ENCODE measurements at places on chromosomes 1 and 21.

DNA sequence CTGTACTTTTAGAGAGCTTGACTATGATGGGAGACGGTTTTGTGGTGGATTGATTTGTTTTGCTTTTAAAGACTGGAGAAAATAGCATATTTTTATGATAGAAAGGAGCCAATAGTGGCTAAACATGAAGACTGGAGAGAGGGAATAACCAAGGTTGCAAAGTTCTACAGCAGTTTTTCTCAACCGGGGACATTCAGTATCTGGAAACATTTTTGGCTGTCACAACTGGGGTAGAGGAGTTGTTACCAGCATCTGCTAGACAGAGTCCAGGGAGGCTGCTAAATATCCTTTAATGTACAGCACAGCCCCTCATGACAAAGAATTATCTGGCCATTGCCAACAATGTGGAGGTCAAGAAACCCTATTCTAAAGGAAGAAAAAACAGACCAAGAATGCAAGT, 38.4 kb upstream of the RAP1A start:
- DNase-seq = no peak

- DNase-seq = no peak
Observed at GRCh38 chr1:173798078-173798477, 26.4 kb upstream of the DARS2 start.

DNA sequence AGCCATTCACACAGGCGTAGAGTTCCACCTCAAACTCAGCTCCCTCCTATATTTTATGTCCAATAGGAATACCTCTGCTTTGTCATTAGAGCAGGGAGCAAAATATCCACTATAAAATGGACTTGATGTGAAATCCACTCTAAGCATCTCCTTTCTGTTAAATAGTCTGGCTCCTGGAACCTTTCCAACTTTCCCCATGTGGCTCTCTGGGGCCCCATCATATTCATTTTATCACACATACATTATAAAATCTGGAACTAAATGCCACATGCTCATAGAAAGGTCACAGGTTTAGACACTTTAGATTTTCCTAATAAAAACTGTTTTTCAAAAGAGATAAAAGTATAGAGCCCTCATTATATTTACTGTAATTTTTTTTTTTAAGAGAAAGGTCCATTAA, 82.1 kb downstream of the PTPN14 start:
- DNase-seq = no peak

DNA sequence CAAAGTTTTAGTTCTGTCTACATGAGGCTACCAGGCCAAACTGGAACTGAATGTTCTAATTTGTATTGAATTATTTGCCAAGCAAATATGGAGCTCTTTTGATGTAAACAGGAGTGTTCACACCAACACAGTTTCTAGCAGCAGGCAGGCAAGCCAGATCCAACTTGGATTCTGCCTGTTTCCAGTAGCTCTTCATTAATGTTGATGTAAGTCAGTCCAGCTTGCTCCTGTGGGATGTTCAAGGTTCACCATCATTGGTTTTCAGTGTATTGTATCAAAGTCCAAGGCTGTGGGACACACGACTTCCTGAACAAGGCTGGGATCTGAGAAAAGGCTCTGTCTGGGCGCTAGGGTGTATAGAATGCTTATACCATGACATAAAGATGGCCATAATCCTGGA, 68.1 kb downstream of the PAPPA2 start:
- DNase-seq = no peak

DNA sequence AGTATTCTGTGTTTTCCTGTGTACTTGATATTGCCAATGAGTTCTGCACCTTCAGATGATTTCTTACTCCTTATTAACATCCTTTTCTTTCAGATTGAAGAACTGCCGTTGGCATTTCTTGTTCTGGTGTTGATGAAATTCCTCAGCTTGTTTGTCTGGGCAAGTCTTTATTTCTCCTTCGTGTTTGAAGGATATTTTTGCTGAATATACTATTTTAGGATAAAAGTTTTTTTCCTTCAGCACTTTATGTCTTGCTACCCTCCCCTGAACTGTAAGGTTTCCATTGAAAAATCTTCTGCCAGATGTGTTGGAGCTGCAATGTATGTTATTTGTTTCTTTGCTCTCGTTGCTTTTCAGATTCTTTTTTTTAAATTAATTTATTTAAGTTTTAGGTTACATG, 265.9 kb downstream of the HHAT start:
- DNase-seq = no peak

DNA sequence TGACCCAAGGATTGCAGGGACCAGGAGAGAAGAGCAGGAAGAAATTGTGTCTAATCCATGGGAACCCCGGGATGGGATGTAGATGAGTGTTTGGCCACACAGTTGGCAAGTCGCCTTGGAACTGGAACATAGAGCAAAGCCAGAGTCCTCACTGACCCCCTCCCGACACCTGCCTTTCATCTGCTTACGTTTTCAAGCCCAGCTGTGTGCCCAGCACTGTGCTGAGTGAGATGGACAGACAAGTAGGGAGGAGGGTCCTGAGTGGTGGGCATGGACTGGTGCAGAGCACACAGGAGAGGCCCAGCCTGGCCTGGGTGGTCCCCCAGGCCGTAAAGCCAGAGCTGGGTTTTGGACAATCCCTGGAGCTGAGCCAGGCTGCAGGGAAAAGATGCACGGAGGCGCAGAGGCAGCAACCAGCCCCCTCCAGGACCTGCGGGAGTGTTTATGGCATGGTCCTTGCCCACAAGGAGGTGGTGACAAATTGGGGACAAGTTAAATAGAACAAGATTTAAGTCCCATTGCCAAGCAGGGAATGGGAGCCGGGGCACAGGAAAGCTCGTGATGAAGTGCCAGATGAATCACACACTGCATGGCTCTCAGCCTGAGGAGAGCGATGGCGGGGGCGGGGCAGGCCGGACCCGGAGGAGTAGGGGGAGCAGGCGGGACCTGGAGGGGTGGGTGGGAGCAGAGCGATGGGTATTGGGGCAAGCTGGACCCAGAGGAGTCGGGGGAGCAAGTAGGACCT, 157.8 kb upstream of the VAMP3 start:
- DNase-seq = no peak

DNA sequence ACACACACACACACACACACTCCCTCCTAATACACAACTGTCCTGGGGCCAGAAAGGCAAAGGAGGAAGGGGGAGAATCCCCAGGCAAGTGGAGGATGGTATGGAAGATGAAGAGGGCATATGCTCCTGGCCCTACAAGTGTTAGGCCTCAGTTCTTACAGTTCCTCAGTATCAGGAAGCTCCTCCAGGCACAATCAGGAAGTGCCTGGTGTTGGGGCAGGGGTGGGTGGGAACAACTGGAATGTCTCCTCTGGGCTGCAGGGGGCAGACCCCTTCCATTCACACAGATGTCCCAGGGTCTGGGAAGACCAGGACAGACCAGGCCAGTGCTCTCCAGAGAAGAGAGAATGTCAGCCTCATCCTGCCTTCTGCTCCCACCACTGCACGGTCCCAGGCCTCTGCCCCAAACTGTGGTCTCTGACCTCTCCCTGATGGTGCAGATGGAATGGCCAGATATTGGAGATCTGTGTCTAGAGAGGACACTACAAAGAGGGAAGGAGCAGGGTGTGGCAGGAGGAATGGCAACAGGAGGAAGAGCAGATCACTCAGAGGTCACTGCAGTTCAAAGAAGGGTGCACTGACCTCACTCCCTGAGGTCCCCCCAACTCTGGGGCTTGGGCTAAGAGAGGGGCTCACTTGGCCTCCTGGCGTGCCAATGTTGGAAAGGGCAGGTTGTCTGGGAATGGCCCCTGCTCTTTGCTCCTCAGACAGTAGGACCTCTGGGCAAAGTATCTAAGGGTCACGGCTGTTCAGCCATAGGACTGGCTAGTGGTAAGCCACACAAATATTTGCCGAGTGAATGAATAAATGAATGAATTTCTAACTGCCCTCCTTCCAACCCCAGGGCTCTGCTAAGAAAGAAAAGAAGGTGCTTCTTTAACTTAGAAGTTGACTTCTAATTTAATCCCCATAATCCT, 2.5 kb upstream of the DENND2D start:
- no peak for DNase-seq

DNA sequence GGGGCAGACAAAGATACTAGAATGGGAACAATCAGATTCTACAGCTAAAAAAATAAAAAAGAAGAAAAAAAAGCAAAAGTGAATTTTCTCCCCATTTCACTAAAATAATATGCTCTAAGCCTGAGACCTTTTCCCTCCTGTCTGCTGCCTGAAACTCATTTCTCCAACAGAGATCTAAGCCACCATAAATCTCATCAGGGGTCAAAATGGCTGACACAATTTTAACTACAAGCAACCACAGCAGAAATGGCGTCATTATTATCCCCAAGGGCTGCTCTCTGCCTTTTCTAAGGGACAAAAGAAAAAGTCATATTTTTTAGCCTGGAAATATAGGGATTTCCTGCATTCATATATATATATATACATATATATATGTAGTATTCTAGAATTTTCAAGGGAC, 183.7 kb upstream of the CAMK1G start:
- no peak for DNase-seq

DNA sequence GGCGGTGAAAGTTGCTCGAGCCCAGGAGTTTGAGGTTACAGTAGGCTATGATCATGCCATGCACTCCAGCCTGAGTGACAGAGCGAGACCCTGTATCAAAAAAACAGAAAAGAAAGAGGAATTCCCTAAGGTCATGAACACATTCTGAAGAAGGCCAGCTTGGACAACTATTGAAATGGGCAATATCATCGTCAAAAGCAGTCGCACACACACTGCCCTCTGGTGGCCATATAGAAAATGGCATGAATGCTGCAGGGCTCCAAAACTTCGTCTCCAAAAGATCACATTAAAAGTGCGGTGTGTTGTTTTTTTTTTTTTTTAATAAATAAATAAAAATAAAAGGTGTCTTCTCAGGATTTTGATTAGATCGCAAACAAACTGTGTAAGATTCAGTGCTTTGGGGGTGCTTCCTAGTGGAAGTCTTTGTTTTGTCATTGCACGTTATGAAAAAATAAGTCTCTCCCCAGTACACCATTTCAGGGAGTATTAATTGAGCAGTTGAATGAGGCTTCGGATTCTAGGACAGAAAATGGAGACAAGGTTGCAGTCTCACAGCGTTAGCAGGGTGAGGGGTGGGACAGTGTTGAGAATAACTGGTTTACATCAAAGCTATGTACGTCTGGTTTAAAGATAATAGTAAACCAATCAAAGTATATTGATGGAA, 87.5 kb upstream of the FMN2 start:
- DNase-seq = peak; percentile 55

GRCh38 chr1:154270833-154271232, 1.6 kb upstream of the HAX1 start:
- DNase-seq = no peak

DNA sequence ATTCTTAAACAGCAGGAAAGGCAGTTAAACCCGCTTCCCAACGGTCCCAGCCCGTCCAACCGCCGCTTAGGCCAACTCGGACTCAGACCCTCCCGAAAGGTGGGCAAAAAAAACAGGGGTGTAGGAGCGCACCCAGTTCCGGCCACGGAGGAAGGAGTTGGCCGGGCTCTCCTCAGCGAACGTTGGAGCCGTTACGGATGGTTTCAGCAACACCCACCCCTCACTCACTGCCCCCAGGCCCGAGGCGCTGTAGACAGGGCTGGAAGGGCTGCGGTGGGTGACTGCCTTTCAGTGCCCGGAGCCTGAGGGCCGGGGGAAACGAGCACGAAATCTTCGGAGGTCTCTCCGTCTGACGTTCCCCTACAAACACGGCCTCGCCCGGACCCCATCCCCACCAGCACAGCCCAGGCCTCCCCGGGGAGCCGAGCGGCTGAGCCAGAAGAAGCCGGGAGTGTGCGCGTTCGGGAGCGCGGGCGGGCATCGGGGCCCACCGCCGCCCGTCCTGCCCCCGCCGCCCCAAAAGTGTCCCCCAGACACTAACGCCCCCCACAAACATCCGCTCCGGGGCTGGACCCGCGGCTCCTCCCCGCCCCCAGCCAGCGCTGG, 1.3 kb downstream of the KDM5B start:
- DNase-seq = peak; percentile 44

DNA sequence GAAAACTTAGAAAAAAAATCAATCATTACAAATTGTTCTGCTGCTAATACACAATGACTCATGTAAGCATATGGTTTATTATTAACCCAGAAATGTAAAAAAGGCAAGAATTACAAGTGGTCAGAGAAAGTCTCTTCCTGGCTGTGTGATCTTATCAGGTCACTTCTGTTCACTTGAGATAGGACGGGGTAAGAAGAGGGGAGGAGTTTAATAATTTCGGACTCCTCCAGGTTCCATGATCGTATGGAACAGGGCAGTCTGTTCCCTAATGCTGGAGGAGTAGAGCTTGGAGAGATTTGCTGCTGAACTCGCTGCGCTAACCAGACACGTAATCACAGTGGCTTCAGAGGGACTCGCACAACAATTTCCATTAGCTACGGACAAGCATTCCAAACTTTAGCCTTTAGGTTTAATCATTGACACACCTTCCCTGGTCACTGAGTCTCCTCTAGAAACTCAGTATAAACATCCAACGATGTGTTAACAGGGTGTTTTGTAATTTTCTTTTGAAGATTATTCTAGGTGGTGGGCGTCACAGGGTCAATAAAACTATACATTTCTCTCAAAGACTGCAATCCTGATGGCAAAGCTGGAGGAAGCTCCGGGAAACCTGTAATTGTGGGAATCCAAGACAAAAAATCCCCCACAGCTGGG, 1.3 kb downstream of the CRYZ start:
- DNase-seq = no peak

DNA sequence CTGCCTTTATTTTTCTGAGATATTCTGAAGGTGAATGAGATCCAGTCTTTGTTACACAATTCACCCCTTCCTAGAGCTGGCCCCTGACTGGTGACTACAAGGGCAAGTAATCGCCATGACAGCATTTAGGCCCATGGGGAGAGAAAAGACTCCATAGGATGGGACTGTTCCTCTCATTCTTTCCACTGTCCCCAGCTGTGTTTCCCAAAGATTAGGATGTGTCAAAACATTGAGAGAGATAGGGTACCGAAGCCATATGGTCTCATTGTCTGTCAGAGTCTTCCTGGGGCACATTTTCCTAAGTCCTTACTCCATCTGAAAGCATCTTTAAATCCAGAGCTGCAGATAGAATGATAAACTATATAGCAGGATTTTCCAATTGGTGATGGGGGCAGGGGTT, 423.5 kb downstream of the OMA1 start:
- no peak for DNase-seq

GRCh38 chr1:60245324-60245723, 171.8 kb upstream of the C1orf87 start:
- DNase-seq = no peak

DNA sequence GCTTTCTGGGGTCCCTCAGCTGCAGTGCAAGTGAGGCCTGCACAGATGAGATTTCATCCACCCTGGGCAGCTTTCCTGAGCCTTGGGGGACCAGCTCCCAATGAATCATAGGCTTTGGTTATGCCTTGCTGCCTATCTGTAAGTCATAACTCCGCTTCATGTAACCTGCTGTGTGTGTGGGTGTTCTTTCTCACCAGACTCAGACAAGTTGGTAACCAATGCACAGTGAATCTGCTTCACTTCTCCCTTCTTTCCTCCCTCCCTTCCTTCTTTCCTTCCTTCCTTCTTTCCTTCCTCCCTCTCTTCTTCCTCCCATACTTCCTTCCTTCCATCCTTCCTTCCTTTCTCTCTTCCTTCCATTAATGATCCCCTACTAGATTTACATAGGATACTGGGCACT, 34.4 kb upstream of the PSMB2 start:
- no peak for DNase-seq

- no peak for DNase-seq
Observed at GRCh38 chr1:54708385-54708784, 7.3 kb upstream of the TTC4 start.

GRCh38 chr1:6961289-6961688, 176.0 kb downstream of the CAMTA1 start:
- no peak for DNase-seq

Data from HAP-1 (cell line).